ENCODE measurements at places on chromosomes 16 and 17.

DNA sequence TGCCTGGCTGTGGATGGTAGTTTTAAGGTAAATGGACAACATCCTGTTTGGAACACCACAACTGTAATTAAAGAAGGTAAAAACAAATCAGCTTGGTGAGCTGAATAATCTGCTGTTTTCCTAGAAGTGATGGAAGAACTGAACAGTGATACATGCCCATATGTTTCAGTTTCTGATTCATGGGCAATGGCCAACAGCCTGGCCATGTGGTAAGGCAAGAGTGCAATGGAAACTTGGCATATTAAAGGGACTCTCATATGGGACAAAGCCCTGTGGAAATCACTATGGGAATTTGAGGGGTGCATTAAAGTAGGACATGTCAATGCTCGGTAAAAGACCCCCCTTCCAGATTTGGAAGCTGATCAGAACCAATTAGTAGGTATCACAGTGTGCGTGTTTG is 37.8 kb downstream of the IKZF3 start:
- no peak for DNase-seq

DNA sequence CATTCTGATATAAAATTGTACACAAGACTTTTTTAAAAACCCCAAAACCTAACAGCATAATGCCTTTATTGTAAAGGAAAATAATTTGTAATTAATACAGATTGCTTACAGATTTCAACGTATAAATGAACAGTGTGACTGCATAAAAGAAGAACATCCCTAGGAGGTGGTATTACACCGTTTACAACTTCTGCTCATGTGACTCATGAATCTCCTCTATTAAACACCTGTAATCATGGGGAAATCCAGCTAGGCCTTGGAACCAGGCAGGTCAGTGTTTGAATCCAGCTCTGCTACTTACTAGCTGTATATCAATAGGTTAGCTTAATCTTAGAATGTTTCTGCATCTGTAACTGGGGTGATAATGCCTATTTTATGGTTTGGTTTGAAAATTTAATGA is 15.2 kb downstream of the RABEP1 start:
- DNase-seq: no peak

DNA sequence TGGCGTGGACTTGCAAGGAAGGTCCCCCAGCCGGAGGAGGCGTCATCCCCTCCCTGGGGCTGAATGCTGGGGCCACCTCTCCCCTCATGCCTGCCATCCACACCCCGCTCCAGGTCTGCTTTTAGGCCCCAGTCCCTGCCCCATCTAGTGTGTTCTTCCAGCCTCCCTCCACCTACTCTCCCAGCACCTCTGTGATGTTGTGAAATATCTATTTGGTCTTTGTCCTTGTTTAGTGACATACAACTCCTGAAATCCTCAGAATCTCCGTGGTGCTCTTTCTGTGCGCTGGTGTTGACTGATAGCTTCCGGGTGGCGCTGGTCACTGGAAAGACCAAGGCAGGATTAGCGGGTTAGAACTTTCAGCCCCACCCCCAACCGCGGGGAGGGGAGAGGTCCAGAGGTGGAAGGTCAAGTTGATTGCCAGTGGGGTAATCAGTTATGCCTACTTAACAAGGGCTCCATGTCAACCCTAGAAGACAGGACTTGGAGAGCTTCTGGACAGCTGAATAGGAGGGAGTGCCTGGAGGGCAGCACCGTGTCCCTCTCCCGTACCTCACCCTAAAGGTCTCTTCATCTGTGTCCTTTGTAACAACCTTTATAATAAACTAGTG is 10.1 kb downstream of the TBC1D24 start:
- DNase-seq: no peak

DNA sequence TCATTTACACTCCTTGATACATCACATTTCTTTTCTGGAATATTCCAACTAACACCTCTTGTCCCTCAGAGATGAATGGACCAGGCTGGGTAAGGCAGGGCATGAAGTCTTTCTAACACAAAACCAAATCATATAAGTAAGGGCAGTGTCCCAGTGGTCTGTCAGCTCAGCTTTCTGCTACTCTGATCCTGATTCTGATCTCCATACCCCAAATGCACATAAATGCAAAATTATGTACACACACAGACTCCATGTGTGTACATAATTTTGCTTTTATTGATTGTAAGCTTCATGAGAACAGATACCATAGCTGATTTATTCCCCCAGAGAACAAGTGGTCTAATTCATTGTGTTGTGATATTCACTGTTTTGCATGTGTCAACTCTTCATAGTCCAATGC is 47.9 kb downstream of the NOG start:
- no peak for DNase-seq

GRCh38 chr16:8673611-8674412 is 605 bp upstream of the ABAT start:
- no peak for DNase-seq

DNA sequence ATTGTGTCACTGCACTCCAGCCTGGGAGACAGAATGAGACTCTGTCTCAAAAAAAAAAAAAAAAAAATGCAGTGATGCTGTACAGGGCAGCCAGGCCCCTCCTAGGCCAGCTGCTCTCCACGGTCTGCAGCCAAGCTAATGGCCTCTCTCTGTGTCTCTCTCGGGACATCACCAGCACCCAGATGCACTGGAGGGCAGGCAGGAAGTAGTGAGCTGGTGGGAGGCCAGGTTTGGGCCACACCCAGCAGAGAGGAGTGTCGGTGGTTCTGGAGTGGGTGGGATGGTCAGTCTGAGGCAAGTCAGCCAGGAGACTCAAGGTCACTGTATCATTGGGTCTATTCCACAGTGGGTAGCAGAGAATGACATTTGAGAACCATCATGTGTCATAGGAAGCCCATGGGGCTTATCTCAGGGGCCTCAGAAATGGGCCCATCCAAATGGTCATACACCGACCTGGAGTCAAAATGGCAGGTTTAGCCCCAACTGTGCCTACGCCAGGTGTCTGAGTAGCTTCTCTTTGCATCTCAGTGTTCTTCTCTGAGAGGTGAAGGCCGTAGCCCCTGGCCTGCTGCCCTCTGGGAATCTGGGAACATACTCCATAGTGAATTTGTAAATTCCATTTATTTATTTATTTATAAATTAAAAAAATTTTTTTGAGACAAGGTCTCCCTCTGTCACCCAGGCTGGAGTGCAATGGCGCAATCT is 22.7 kb downstream of the WNT9B start:
- DNase-seq: no peak

GRCh38 chr17:13537167-13537731 is 64.5 kb downstream of the HS3ST3A1 start:
- DNase-seq: no peak

DNA sequence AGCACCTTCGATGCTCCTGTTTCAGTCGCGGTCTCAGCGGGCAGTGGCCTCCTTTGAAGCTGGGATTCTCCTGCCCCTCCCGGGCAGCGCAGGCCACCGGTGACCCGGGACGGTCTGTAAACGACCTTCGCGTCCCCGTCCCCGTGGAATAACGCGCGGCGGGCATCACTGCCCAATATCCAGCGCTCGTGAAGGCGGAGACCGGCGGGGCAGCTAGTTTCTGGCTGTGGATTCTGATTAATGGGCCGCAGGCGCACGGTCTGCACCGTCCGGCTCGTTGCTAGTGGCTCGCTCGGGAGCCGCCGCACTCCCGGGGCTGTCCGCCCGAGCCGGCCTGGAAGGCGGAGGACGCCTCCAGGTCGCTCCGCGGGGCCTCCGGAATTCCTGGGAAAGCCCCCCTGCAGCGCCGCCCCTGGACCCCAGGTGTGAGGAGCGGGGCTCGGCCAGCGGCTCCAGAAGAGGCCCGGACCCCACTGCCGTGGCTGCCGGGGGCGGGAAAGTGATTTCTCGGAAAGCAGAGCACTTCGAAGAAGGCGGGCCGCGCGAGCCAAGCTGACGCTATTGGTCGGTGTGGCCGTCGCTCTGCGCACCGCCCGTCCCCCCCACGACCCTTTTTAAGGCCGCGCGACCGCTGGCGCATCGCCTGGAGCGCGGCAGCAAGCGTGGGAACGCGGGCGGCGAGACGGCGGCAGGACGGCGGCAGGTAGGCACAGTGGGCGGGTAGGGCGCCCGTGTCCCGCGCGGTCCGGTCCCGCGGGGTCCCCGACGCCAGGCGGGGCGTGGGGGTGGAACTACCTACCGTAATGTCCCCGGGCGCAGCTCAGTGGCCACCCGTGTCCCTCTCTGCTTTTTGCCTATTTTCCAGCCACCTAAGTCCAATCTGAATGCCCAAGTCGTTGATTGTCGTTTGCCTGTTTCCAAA is at the start of gene IRF8:
IRF8 (plus strand) TSS at position 642 of the 922 bp plus-strand sequence. CDS start 3,854 bp downstream, outside the sequence.
- DNase-seq: peak; percentile 62

DNA sequence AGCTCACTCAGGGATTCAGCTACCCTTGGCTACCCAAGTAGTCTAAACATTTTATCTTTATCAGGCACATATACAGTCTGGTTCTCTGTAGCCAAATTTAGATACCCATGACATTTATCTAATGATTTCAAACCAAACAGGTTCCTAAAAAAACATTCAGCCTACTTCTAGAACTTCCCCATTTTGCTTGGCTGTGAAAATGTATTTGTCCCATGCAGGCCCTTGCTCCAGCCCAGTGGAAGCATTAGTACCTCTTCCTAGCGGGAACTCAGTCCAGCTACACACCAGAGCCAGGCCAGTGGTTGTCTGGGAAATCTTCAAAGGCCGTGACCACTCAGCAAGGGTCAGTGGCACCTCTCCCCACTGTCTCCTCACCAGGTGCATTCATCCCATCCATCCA is 26.2 kb upstream of the NAGLU start:
- no peak for DNase-seq

All from stimulated activated naive CD4-positive, alpha-beta T cell treated with Interleukin-2 at 50 U/mL for 16 hours (primary cell).